ENCODE measurements at places on chromosomes 4 and X.
A peak's percentile ranks its signal among the peaks of the same experiment; 100 is the strongest.

DNA sequence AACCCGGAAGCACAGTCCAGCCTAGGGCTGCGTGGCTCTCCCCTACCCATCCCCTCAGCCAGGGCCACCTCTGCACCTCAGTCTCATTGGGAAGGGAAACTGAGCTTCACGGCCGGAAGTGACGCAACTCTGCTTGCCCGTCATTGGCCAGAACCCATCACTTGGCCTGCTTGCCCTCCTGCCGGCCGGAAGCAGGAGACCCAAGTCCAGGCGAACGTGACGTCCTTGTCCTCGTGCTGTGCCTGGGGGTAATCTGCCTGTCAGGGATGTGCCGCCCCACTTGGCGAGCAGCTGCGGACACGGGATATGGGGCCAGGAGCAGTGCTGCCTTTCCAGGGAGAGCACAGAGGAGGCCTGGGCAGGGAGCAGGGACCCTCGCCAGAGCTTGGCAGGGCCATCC lies 31.2 kb downstream of the ZFYVE28 start:
- no peak for DNase-seq

- DNase-seq = no peak
Measured at GRCh38 chr4:155766622-155767021, 7.8 kb downstream of the GUCY1B1 start.

DNA sequence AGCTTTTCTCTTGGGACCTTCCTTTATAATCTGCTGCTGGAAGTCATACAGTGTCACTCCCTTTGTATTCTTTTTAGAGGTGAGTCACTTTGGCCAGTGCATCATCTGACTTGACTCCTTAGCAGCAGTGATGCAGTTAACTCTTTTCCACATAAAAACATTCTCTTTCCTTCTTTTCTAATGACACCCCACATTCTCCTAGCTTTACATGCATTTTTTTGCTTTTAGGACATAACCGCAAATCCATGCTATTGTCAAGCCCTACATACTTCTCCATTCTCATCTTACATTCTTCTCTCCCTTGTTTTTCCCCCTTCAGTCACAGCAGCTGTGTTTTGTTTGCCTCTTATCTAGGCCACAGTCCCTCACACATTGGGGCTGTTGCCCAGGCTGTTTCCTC lies 55.1 kb downstream of the ZNF330 start:
- DNase-seq = no peak

- no peak for DNase-seq
Measured at GRCh38 chrX:110211340-110211739, 106.5 kb downstream of the AMMECR1 start.

DNA sequence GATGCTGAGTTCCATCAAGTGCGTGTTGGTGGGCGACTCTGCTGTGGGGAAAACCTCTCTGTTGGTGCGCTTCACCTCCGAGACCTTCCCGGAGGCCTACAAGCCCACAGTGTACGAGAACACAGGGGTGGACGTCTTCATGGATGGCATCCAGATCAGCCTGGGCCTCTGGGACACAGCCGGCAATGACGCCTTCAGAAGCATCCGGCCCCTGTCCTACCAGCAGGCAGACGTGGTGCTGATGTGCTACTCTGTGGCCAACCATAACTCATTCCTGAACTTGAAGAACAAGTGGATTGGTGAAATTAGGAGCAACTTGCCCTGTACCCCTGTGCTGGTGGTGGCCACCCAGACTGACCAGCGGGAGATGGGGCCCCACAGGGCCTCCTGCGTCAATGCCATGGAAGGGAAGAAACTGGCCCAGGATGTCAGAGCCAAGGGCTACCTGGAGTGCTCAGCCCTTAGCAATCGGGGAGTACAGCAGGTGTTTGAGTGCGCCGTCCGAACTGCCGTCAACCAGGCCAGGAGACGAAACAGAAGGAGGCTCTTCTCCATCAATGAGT lies 46.6 kb downstream of the RHOH start:
- no peak for DNase-seq

DNA sequence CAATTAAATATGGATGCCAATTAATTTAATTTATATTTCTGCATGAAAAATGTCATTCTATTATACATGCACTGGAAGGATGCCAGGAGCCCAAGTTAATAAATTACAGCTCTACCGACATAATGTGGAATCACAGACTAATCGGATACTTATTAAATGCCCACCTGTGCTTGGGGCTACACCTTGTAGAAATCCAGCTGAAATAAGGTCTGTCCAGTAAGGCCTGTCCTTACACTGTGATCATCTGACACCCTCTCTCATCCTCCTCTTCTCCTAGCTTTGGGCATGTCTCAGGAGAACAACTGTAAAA lies 6.0 kb upstream of the SHISA3 start:
- DNase-seq = no peak

DNA sequence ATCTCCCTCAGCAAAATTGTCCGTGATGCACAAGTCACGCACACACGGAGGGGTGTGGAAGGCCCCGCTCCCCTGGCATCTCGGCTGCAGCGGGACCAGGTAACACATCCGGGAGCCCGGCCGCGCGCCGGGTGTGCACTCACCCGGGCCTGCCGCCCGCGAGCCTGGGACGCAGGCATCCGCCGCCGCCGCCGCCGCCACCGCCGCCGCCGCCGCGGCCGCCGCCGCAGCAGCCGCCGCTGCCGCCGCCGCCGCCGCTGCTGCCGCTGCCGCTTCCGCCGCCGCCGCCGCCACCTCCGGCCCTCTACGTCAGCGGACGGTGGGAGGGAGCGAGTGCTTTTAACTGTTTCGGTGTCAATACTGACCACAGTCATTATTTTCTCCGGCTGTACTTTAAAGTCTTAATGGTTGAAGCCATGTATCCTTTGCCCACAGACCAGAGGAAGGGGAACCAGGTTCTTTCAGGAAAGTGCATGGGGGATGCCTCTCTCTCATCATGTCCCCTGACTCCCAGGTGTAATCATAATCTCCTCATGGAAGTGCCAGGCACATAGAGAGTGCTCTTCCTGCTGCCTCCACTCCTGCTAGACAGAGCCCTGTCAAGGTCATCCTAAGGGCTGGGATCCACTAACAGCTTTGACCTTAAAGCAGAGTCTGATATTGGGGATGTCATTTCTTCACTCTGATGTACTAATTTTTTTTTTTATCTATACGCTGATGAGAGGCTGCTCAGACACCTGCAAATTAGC lies 38.0 kb downstream of the MAGEE2 start:
- no peak for DNase-seq

- no peak for DNase-seq
Measured at GRCh38 chr4:133124746-133125145, 24.3 kb upstream of the PCDH10 start.

- peak; percentile 91 for DNase-seq
Measured at GRCh38 chrX:149938427-149938880, at the start of gene EOLA2. TSS of gene EOLA2 (minus strand) at chrX:149938491. CDS start at chrX:149933874, 4,617 bp downstream.

GRCh38 chr4:147195386-147195785 lies 249.7 kb upstream of the TTC29 start:
- no peak for DNase-seq

- DNase-seq = no peak
Measured at GRCh38 chrX:154998204-154998880, 24.2 kb downstream of the F8 start.

DNA sequence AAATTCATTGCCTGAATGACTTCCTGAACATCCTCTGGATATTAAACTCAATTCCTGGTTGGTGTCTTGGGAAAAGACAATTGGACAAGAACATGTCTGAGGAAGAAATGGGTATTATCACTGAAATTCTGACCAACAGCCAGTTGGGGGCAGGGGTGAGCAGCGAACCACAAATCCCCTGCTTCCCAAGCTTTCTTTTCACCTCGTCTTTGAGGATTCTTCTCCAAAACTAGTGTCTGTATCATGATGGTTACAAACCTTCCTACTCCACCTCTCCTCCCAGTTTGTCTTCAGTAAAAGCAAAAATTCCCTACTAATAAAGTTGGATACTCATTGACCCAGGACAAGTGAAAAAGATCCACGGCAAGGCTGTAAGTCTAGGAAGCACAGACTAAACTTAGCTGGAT lies 48.3 kb upstream of the WDR1 start:
- peak; percentile 23 for DNase-seq

DNA sequence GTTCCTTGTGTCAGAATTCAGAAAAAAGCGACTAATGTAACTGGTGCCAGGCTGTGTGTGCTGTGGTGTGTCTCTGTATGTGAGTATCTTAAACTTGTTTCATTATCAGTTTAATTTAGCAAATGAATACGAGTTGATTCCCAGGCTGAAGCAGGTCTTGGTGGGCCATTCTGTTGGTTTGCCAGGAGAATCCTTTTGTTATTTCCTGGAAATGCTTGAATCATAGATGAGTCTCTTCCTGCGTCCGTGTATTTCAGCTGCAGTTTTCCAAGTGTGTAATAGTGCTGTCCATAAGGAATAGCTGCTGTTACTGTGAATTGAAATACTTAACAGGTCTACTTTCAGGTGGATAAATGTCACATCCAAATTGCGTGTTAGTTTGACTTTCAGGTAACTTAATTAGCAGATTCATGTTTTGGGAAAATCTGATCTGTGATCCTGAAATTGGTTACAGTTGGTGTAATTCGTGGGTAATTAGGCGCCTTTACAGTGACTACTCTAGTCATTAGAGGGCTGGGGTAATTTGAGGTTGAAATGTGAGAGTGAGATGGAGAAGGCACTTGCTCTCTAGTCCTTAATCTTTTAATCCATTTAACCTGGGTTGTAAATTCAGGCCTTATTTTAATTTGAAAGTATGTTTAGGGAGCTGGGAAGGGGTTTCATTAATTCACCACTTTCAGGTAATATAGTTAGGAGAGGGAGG lies 23.8 kb downstream of the TMEM131L start:
- no peak for DNase-seq

- peak; percentile 8 for DNase-seq
Measured at GRCh38 chrX:33053001-33053400, 158.3 kb downstream of the DMD start.

- no peak for DNase-seq
Measured at GRCh38 chrX:84357296-84357695, 145.0 kb downstream of the HDX start.

DNA sequence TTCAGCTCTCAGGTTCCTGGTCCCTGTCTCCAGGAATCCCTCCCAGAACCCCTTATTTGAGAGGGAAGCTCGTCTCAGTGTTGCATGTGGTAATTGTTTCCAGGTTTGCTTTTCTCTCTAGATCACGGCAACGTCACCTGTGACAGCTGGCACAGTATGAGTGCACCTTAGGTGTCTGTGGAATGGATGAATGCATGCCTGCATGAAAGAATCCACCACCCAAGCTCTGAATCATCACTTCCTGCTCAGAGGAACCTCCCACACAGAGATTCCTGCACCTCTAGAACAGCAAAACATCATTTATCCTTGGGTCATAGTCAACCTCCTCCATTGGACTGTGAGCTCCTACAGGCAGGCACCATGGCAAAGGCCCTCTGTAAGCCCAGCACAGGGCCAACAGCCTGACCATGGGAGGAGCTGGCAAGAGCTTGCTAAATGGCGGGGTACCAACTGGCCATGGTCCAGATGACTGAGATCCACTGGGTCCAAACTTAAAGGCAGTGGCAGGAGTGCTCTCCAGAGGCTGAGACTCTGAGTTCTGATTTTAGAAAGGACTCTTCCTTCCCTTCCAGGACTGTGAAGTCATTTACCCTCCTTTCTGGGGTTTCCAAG lies 116.2 kb downstream of the SLC2A9 start:
- no peak for DNase-seq

DNA sequence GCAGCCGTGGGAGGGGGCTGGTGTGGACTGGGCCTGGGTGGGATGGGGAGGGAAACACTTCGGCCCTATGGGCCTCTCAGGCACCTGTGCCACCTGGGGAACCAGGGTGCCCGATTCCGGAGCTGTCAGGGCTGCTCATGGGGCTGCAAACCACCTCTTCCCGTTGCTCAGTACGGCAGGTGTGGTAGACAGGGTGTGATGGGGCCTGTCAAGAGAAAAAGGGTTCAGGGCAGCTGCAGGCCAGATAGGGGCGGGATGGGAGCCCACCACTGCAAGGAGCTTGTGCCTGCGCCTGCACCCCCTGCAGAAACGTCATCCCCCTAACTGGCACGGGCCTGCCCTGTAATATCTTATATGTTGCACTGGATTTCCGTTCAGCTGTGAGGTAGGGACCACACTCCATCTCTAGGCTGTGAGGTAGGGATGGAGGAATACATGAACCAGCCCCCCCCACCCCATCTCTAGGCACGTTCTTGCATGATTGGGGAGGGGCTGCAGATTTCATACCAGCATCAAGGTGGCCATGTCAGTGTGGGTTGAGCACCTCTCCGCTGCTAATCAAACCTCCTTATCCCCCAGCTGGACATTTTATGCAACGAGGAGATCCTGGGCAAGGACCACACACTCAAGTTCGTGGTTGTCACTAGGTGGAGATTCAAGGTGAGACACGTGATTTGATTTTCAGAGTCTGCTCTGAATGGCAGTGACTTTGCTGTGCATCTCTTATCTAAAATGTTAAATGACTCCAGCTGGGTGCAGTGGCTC lies 59.0 kb downstream of the PCGF3 start:
- DNase-seq = no peak

GRCh38 chrX:143437439-143437838 lies 79.8 kb downstream of the SPANXN3 start:
- peak; percentile 46 for DNase-seq

DNA sequence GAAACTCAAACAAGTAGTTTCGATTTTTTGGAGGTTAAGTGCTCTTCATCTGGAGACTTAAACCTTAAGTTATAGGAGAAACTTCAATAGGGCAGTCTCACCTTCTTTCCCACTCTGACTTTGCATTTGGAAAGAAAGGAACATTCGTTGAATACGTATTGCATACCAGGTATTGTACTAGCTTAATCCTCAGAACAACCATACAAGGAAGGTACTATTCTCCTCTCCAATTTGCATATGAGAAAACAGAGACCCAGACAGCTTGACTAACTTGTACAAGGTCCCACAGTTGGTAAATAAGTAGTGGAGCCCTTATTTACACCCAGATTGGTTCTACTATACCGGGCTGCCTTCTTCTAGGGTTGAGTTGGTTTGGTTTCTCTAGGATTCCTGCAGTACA lies 32.6 kb downstream of the AMOT start:
- no peak for DNase-seq

DNA sequence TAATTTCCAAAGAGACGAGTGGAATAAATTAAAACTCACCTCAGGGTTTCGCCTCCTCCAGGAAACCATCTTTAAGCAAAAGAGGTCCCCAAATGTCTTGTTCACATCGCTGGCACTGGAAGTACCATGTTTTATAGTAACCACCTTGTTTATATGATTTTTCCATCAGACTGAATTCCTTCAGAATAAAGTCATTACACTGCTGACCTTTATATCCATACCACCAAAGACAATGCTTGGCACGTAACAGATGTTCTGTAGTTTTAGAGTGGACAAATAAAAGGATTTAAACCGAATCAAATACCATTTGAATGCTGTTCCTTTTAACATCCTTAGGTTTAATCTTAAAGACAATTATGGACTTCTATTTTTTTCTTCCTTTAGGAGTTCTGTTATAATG lies 4.7 kb downstream of the NUDT6 start:
- DNase-seq = no peak

DNA sequence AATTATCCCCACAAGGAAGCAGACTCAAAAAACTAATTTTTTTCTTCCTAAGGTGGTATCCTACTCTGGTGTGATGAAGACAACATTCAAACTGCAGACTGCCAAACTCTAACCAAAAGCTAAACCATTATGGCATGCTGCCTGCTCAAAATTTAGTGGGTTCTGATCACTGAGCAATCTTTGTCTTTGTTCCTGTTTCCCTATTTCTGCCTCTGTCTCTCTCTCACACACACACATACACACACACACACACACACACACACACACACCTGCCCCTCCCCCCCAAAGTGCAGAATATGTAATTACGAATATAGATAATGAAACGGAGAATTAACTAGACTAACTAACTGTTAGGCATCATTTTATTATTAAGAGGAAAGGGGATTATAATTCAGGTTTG lies 1278.6 kb downstream of the PCDH7 start:
- DNase-seq = peak; percentile 21

GRCh38 chr4:137212601-137213000 lies 319.7 kb downstream of the PCDH18 start:
- DNase-seq = no peak

- DNase-seq = no peak
Measured at GRCh38 chr4:70743731-70744130, 22.0 kb downstream of the RUFY3 start.
